ENCODE measurements at places on chromosomes 2 and 18.
A peak's percentile ranks its signal among the peaks of the same experiment; 100 is the strongest.

DNA sequence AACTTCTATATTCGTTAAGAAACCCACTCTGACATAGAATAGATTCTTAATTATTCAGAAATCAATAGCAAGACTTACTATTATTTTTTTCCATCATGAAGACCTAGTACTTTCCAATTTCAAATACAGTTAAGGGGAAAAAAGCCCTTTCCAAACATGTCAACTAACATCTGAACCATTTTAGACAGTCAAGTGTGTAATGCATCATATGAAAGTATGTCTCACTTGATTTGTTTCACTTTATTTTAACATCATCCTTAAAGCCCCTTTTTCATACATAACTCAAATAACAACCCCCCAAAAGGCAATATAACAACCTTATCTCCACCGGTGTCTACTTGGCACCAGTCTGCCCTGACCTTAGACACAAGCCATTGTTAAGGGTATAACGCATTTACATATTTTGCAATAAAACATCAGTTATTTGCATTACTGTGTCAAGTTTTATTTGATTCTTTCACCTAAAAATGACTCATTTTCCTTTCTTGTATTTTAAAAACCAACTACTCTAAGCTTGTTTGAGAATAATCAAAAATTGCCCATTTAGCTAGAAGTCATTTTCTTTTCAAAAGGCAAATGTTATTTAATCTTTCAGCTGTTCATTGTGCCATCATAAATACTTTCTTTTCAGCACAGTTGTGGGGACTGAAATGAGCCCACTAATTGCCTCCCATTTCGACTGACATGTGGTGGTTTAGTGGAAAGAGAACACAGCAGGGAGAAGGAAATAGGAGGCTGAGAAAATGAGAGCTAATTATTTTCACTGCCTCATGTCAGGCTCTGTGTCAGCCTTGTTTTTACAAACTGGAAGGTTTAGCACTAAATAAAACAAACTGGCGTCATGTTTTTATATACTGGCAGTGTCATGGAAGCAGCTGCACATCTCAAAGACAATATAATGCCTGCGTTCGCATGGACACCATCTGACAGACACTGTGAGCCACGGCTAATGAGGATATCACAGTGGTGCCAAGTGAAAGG, 104.7 kb upstream of the CDCA7 start:
- DNase-seq, result peak; percentile 33

GRCh38 chr2:618005-618404, 59.2 kb downstream of the TMEM18 start:
- no peak for DNase-seq

- no peak for DNase-seq
These were observed 76.2 kb downstream of the NPAS2 start for GRCh38 chr2:100895934-100896685.

DNA sequence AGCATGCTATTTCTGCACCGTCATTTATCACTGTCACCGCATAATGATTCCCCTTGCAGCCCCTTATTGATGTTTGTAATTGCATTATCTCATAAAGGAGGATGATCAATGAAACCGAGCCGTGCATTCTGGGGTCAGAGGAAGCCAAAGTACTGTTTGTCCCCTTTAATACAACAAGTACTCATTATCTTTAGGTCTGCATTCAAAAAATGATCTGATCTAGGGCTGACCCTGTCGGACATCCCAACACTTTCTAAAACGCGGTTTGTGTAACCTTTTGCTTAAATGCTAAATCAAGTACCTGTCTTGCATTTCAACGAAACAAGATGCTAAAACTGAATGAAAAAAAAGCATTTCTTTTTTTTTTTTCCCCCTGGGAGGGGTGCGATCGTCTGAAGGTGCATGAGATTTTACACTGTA, 143.8 kb downstream of the MEIS1 start:
- no peak for DNase-seq

DNA sequence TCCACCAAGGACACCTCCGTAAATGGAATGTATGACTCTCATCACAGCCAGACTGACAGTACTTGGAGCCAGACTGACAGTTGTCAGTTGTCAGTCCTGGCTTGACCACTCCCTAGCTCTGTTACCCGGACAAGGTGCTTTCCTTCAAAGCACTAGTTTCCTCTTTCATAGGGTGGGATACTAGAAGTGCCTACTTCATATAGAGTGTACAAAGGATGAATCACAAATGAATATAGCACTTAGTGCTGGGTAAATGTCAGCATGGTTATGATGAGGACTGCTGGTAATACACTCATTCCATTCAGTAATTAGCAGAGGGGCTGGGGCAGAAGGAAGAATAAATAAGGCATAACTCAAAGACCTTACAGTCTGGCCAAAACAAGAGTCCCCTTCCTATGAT, 91.4 kb downstream of the ARL4C start:
- DNase-seq, result no peak

DNA sequence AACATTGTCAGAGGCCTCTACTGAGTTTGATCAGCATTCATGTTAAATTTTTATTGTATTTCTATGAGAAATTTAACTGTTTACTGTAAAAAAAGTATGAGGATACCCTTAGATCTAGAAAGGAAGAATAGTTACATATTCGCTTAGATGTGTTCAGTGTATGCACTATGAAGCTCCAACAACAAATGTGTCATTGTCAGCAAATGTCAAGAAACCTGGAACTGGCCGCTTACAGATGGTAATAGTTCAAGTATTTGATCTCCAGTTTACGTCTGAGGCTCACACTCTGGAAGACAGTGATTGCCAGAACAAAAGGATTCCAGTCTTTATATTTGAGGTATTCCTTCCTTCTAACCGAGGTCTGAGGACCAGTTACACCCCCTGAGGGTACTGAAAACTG, 921.2 kb upstream of the LRRTM1 start:
- DNase-seq, result no peak

GRCh38 chr2:204452464-204453023, 92.7 kb upstream of the PARD3B start:
- DNase-seq, result peak; percentile 93

DNA sequence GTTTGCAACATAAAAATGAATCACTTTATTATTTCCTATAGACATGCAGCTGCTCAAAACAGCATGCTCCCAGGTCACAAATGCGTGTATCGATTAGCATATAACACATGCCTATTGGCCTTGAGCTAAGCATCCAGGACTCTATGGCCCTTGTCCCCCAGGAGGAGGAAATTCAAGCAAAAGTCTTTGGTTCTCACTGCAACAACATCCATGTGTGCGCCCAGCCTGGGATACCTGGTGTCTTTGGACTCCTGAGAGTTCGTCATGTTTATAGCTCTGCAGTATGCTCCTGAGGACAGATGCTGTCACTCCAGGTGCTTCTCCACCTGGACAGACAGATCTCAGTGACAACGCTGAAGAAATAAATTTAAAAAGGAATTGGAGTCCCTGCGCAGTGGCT, 284.6 kb downstream of the PHLPP1 start:
- DNase-seq, result no peak

DNA sequence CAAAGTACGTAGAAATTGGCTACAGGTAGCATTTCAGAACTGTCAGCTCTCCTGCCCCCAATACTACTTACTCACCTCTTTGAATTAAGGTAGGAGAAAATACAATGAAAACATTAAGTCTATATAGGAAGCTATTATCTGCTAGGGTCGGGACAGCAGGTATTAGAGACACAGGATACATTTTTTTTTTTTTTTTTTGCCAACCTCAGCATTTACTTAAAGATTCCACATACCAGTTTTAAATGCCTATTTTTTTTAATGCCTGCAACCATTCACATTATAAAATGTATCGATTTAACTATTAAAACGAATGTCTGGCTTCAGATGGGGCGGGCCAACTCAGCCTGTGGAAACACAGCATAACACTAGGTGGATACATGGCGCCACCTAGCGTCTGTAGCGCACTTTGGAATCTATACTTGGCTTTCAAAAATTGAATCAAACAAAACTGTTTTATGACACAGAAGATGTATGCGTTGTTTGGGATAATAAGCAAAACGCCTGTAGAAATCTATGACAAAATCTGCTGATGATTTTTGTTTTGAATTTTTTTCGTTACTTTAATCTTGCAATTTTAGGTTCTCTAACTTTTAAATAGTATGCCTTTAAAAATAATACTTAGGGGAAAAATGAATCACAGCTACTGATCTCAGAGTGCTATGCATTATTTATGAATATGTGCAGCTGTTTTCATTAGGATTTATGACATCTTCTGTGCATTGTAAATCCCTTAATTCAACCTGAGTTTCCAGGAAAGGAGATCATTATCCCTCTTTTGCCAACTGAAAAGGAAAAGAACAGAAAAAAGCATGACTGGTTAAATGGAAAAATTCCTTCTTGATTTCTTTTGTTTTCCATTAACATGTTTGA, 261.0 kb downstream of the NYAP2 start:
- peak; percentile 82 for DNase-seq

DNA sequence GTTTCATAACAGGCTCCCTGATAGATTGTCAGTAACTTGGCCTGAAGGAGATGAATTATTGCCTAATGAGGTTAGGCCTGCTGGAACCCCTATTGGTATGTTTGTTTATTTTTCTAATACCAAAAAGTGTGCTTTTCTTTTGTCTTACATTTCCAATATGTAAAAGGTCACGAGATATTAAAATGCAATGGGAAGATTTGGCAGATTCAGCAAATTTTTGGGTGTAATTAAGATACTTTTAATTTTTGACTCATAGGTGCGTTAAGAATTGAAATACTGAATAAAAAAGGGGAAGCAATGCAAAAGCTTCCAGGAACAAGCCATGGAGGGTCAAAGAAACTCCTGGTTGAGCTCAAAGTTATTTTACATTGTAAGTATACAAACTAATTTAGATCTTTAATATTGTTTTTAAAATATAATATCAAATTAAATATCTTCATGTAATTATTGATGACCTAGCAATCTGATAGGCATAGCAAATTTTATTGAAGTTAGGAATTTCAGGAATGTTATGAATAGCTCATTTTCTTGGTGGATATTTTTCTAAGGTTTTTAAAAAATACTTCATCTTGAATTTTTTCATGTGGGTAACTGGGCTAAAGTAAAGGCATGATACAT, 52.1 kb downstream of the SMCHD1 start:
- no peak for DNase-seq

GRCh38 chr2:65103013-65103715, 26.7 kb downstream of the RAB1A start:
- no peak for DNase-seq

GRCh38 chr2:50455351-50455939, 576.5 kb downstream of the NRXN1 start:
- no peak for DNase-seq

DNA sequence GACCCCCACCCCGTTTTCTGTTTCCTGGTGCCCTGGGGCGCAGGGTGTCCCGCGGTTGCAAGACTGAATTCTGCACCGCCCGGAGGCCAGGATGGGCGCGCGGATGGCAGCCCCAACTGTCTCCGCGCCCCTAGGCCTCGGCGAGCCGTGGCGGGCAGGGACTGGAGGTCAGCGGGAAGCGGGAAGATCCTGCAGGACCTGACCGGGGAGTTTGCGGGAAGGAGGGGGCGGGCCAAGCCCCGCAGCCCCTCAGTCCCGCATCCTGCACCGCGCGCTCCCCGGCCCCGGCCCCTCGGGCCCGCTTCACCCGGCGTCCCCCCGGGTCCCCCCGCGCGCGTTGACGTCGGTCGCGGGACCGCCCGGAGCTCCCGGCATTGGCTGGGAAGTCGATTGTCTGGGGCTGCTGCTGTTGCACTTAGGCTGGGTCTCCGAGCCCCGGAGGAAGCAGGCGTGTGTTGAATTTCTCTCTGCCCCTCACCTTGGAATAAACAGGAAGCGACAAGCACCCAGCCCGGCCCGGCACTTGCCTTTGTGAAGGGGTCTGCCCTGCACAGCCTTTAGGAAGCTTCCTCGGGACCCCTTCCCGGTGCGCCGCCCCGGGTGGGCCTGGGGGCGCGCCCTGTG, at the start of gene LDLRAD4:
TSS of gene LDLRAD4 (plus strand) at position 393 of the 624 bp plus-strand sequence.
- DNase-seq, result peak; percentile 84

- DNase-seq, result no peak
These were observed 39.3 kb upstream of the ELAC1 start for GRCh38 chr18:50928551-50928950.

DNA sequence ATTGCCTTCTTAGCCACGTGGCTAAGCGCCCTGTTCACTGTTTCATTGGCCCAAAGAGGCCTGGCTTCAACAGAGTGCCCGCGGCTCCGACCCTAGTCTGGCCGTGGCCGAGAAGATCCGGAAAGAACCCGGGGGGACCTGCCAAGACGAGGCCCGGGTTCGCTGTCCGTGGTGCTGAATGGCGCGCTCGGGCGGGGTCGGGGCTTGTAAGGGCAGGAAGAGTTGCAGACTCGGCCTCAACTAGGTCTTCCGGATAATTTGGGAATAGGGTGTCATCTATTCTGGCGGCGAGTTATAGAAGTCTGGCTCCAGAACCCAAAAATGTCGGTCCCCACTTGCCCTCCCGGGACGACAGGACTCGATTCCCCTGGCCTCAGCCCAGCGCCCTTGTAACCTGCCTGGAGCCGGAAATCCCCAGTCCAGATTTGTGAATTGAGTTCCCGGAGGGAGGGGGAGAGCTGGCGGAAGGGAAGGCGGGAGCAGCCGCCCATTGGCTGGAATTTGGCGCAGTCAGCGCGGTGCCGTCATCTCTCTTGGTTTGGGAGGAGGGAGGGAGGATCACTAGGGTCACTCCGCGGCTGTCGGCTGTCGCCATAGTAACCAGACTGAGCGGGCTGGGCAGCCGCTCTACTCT, 3.5 kb downstream of the CDK5R2 start:
- DNase-seq, result peak; percentile 77

DNA sequence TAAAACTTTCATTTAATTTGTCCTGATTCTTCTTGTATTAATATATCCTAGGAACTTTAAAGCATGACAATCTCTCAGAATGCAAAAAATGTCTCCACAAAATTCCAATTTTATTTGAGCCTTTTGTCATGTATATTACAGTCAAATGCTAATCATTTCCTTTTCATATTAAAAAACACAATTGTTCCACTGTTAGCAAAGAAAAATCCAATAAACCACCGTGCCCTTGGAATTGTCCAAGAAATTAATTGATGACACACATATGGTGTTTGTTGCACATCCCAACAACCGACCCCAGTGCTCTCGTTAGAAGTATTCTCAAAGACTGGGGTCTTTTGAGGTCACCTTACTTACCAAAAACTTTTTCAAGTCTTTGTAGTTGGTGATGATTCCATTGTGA, 28.1 kb downstream of the GFPT1 start:
- no peak for DNase-seq

DNA sequence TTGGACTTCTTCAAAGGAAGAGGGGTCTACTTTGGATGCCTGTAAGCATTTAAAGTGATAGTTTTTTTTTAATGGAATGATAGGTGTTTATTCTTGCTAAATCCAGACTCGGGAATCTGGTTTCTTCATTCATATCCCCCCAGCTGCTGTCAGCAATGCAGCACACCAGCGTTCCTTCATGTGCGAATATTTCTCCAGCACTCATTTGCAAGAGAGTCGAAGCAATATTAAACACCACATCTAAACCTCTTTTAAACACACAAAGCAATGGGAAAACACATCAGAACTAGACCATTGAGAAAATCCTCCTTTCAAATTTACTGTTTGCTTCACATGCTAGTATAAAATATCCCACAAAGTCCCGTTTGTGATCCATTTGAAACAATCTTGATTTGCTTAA, 563.7 kb downstream of the ARHGAP15 start:
- no peak for DNase-seq

DNA sequence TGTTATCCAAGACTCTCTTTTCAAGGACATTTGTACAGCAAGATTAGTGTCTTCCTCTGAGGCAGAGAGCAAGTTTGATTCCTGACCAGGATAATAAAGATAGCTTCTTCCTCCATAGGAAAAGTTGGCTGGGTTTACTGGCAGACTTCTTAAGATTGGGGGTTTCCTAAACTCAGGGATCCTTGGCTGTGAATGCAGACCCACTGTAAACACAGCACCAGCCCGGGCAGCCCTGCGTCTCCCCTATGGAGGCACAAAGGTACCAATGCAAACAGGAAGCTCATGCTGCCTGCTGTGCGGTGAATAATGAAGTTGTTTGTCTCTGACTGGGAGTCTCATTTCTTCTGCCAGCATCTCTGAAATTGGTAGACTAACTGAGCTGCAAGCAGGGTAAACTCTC, 96.2 kb upstream of the ARHGAP28 start:
- DNase-seq, result no peak

Measured in muscle of leg (tissue), 16 donors.